ENCODE measurements at places on chromosomes 5 and 9.

DNA sequence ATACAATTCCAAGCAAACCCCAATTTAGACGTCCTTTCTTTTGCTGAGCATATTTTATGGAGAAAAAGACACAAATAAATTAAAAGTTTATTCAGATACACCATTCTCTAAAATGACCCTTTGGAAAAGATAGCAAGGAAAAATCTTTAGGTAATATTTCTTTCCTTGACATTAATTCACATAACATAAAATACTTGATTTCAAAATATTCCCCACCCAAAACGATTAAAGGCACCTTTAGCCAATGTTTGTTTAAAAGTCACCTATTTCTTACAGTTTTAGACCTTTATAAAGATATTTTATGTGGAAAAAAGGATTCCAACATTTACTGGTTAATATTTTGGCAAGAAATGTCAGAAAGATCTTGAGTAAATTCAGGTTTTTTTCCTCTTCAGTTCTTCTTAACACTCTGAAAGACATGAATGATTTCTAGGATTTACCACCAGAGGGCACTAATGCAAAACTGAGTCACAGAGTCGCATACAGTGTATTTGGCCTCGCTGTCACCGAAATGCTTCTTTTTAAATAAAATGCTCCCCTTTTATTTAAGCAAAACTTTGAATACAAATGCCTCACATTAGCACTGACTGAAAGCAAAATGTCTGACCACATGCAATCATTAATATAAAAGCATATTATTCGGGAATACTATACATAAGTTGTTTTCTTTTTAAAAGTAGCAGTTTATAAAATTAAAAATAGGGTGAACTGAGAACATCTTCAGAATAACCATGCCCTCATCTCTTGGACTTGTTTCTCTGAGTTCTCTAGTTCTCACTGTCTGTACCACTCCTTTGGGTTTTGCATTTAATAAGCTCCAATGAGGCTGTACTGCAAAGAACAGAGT lies 122.5 kb downstream of the SLC1A3 start:
- DNase-seq = no peak

GRCh38 chr5:119741691-119742090 lies 112.3 kb downstream of the FAM170A start:
- no peak for DNase-seq

GRCh38 chr5:149931992-149932436 lies 12.6 kb downstream of the PDE6A start:
- DNase-seq = no peak

GRCh38 chr9:91047993-91048607 lies 246.5 kb downstream of the SYK start:
- no peak for DNase-seq

GRCh38 chr9:1320607-1321195 lies 270.5 kb downstream of the DMRT2 start:
- DNase-seq = no peak

- DNase-seq = no peak
These were observed 195.8 kb upstream of the CDH6 start for GRCh38 chr5:30997681-30998080.

- no peak for DNase-seq
These were observed 47.1 kb upstream of the PSD2 start for GRCh38 chr5:139748505-139748826.

- no peak for DNase-seq
These were observed 54.6 kb upstream of the ELL2 start for GRCh38 chr5:96016216-96016615.

- DNase-seq = no peak
These were observed 411.6 kb downstream of the BRINP1 start for GRCh38 chr9:118957585-118957984.

GRCh38 chr5:160260881-160261815 lies 31.8 kb downstream of the FABP6 start:
- no peak for DNase-seq

DNA sequence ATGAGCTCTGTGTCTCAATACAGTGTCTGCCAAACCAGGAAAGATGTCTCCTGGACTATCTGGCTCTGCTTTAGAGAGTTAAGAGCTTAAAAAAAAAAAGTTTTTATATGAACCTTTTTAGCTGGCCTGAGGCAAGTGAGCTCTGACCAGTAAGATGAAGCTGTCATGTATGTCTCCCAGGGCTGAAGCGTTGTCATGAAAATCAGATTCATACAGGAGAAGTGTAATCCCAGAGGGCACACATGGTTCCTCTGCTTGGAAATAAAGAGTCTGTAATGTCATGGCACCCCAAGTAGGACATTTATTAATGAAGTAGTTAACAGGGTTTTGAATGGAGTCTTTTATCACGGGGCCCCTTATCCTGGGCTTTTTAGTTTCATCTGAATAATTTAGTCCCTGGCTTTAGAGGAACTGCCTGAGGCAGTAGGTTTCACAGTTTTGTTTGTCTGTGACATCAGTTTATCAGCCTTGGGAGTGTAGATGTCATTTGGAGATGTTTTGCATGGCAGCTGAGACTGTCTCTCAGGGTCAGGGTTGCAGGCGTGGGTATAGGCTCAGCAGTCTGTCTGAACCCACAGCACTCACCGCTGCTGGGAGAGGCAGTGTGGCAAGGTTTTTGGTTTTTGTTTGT lies 223.3 kb downstream of the DIRAS2 start:
- DNase-seq = no peak

- no peak for DNase-seq
These were observed 75.4 kb upstream of the ZFAND5 start for GRCh38 chr9:72440378-72440777.

GRCh38 chr9:137278061-137278701 lies 655 bp downstream of the TOR4A start:
- DNase-seq = no peak
